ENCODE measurements at places on chromosomes 5 and 9.

- no peak for DNase-seq
Measured at GRCh38 chr9:129341171-129341986, 163.3 kb upstream of the IER5L start.

- no peak for DNase-seq
Measured at GRCh38 chr5:112646139-112646936, 91.3 kb upstream of the APC start.

DNA sequence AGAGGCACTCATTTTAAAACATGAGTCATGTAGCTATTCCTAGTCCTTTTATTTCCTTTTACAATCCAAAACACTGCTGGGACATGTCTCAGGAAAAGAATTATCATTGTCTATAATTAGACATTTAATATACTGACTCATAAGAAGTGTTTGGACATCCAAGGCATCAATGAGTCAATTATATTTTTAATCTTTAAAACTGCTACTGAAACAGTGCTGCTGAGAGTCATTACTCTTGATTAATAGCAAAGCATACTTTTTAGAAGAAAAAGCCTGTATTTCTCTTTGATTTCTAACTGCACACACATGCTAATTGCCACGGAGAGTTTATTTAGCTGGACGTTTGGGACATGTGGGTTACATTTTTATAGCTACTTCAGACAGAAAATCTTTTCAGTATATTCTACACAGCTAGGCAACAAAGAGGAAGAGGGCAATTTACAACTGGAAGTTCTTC is 1249.0 kb upstream of the CDH18 start:
- DNase-seq, result no peak

DNA sequence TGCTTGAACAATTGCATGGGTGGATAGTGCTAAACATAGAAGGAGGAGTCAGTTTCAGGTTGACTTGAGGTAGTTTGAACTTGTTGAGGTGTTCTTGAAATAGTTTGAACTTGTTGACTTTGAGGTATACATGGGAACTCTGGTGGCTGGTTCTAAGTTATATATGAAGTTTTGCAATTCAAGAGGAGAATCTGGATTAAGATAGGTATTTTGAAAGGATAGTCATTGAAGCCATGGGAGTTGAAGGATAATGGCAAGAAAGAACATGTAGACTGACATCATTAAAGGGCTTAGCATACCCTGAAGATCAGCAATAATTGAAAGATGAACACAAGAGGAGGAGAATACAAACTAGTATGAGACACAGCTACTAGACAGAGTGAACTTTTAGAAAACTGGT is 181.9 kb upstream of the MRPS30 start:
- DNase-seq, result no peak

- no peak for DNase-seq
Measured at GRCh38 chr5:135328128-135328687, 70.8 kb downstream of the MACROH2A1 start.

DNA sequence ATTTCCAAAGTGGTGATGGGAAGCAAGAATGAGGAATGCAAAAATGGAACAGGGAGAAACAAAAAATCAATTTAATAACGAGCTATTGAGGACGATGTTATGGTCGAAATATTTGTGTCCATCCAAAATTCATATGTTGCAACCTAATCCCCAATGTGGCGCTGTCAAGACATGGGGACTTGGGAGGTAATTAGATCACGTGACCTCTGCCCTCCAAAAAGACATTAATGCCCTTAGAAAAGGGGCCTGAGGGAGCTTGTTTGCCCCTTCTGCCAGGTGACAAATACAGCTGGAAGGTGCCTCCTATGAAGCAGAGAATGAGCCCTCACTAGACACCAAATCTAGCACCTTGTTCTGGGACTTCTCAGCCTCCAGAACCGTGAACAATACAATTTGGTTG is 315.2 kb upstream of the CDH9 start:
- DNase-seq, result no peak
